ENCODE measurements at places on chromosomes 5 and 9. TPM values are rescaled to one million over a fixed set of nuclear protein-coding genes. Genes with fewer than 3 reads are reported as not detected.

The TLR4 gene
- 184 TPM for total RNA-seq

DNA sequence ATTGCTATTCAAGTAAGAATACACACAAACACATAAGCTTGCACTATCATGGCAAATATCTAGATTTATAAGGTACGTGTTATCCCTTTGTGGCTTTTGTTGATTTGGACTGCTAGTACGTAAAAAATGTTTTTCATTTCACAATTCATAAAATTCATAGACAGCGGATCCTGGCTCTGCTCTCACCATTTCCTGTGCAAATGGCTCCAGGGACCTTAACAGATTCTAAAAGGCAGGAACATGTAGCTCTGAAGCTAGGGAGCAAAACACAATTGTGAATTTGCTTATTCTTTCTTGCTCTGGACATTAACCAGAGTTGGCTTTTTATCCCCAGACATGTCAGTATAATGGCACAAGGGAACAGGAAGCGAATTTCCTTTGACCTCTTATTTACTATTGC, 1019.9 kb upstream of the WWC1 start:
- DNase-seq, result no peak

- DNase-seq, result no peak
Observed at GRCh38 chr9:113854310-113854709, 21.8 kb upstream of the ZNF618 start.

DNA sequence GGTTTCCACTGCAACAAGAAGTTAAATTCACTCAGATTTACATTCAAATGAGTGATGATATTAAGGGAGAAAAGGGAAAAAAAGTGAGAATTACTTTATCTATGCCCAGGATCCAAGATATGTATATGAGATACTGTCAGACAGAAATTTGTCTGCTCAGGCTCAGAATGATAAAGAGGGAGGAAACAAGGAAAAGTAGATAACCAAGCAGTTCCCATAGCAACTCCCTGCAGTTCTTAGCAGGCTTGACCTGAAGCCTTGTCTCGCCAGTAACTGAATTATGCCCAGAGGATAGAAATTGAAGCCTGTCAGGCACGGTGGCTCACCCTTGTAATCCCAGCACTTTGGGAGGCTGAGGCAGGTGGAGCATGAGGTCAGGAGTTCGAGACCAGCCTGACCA, 304.4 kb downstream of the TLE1 start:
- no peak for DNase-seq

All from dermis blood vessel endothelial cell (primary cell).